Activated CD4-positive, alpha-beta T cell treated with anti-CD3 and anti-CD28 coated beads for 1 hour (primary cell): ENCODE measurements at places on chromosomes 16 and 17.

DNA sequence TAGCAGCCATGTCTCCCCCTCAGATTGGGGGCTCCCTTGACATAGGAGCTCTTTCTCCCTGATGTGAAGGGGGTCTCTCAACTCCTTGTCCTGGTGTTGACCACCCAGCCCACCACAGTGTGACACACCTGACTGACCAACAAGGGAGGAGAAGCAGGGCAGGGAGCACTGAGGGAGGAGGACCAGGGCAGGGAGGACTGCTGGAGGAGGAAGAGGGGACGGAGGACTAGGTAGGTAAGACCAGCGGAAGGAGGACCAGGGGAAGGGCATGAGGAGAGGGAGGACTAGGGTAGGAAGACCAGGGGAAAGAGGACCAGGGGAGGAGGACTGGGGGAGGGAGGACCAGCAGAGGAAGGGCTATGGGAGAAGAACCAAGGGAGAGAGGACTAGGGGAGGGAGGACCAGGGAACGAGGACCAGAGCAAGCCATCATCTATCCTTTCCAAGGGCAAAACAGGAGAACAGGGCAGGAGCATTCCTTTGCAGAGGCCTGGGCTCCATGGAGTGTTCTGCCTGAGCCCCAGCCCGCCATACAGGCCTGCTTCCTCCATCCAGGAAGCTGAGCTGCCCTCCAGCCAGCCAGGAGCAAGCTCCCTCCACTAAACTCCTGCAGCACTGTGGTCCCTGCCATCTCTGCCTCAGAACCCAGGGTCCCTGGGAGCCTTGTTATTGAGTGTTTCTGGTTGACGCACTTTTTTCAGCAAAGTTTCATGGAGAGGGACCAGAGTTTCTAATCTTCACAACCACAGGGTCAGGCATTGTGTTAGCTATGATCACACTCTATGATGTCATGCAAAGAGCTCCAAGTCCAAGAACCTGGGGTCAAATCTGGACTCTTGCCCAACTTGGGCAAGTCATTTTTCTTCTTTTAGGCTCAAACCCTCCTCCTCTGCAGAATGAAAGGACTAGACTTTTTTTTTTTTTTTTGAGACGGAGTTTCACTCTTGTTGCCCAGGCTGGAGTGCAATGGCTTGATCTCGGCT is 15.4 kb upstream of the KRT17 start:
- DNase-seq, result no peak

DNA sequence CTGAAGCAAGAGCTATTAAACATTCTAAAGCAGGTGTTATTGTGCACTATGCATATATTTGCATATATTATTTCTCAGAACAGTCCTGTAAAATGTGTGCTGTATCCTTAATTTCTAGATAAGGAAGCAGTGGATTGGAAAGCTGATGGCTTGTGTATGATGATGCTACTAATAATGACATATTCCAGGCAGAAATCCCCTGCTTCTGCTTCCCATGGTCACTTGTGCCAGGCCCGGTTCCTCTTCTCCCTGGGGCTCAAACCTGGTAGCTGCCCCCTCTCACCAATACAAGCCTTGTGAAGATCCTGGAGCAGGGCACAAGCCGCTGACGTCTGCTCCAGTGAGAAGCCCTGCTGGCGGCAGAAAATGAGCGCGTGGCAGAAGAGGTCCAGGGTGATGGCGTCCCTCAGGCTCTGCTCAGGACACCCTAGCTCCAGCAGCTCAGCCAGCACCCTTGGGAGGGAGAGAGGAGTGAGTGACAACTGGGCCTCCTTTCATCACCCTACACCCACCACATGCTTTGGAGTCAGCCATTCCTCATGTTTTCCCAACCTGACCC is 1.8 kb downstream of the CFAP119 start:
- DNase-seq, result no peak

DNA sequence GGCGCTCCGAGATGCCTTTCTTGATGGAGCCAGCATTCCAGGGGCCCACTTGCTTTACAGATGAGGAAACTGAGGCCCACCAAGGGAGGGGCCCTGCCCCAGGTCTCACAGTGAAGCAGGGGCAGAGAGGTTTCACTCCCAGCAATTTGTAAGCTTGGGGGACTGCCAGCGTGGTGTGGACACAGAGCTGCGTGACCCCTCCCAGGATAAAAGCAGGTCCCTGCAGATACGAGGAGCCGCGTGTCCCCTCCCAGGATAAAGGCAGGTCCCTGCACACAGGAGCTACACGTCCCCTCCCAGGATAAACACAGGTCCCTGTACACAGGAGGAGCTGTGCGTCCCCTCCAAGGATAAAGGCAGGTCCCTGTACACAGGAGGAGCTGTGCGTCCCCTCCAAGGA is 11.7 kb downstream of the JPH3 start:
- DNase-seq, result no peak

GRCh38 chr17:50657627-50658026 is 22.9 kb downstream of the ABCC3 start:
- DNase-seq, result no peak
